ENCODE measurements at places on chromosomes 1 and 21.
A peak's percentile ranks its signal among the peaks of the same experiment; 100 is the strongest.

GRCh38 chr1:25080294-25081209 is 150.5 kb upstream of the RUNX3 start:
- DNase-seq: peak; percentile 25

DNA sequence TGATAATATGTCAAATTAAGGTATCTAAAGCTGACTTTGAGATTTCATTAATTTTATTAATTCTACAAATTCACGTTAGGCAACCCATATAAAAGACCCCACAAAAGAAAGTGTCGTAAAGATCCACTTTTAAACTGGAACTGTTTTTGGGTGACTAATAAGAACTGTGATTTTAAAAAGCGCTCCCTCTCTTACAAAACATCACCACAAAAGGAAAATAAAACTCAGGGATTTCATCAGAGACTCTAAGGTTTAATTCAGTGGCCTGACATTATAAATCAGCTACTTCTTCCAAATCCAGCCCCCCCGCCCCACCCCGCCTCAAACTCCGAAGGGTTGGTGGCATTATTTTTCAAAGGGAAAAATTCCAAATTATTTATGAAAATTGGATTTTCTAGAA is 2.7 kb downstream of the COL24A1 start:
- peak; percentile 39 for DNase-seq

DNA sequence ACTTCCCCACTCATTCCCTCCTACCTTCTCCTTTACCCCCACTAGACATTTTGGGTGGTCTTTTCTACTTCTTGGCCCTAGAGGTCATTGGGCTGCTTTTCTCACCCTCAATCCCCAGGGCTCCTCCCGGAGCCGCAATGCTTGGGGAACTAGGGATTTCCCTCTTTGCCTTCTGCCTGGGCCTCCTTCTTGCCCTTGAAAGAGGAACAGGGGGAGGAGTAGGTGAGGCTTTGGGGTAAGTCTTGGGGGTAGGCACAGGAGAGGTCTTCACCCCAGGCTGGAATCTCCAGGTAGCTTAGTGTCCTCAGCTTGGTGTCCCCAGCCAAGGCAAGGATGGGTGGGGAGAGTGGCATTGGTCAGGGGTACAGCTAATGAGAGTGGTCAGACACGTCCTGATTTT is 56.2 kb upstream of the EPS8L3 start:
- DNase-seq: no peak

DNA sequence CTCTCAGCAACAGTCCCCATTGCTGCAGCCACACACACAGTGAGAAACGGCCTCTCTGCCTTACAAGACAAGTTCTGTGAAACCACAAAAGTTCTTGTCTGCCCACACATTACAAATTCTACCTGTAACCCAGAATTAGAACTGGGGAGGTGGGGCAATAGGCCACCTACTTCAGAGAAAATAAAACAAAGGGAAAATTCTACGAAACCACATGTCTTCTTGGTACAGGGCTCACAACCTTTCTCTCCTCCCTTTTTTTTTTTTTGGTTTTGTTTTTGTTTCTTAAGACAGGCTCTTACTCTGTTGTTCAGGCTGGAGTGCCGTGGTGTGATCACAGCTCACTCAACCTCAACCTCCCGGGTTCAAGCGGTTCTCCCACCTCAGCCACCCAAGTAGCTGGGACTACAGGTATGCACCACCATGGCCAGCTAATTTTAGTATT is 30.2 kb downstream of the LPAR3 start:
- no peak for DNase-seq

- no peak for DNase-seq
These were observed 54.0 kb upstream of the MRPS6 start for GRCh38 chr21:34019402-34019801.

DNA sequence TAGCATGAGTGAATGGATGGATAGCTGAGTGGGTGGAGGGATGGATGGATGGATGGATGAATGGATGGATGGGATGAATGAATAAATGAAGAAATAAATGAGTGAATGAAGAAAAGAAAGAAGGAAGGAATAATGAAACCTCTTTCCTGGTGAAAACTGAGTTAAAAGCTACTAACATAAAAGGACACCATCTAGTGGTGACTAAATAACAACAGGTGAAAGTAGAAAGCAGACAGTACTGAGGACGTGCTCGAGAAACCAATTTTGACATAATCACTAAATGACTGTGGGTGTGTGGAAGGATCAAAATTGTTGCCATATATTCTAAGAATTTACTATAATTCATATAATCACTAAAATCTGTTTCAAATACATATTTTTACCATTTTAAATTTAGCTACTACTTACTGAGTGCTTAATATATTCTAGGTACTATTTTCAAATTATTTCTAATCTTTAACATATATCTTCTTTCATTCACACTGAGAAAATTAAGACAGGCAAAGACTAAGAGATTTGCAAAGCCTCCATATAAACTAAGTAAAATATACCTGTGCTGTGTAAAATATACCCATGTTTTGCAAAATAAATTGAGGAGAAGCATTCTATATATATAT is 522.9 kb downstream of the LRRIQ3 start:
- DNase-seq: peak; percentile 9

DNA sequence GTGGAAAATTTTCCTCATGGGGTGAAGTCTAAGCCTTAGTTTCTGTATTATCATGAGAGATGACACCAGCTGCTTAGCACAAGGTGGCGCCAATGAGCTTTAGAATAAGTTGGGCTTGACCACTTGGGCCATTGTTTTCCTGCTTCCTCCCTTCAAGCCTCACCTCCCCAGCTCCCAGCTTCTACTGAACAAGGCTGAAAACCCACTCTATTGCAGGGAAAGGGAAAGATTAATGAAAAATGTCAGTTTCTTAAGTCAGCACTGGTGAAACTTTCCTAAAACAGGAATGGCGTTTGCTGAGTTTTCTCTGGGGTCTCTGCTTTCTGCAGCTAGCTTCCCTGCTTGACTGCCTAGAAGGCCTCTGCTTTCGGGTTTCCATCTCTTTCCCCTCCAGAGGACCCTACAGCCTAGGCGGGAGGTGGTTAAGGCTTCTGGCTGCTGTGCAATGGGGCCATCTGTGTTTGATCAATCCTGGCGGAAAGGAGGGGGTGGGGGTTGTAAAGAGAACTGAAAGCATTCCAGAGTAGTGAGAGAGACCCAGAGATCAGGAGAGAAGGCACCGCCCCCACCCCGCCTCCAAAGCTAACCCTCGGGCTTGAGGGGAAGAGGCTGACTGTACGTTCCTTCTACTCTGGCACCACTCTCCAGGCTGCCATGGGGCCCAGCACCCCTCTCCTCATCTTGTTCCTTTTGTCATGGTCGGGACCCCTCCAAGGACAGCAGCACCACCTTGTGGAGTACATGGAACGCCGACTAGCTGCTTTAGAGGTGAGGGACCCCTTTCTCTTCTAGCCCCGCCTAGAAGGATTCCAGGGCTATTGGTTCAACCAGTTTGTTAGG is at the start of gene OLFML3:
Gene OLFML3, plus strand, starts transcription at position 612 of the 840 bp plus-strand sequence. Its CDS starts 43 bp downstream, at position 655.
- DNase-seq: peak; percentile 99
